ENCODE measurements at places on chromosomes 16 and 17.

- no peak for DNase-seq
Measured at GRCh38 chr16:12340151-12340733, 363.7 kb downstream of the SNX29 start.

DNA sequence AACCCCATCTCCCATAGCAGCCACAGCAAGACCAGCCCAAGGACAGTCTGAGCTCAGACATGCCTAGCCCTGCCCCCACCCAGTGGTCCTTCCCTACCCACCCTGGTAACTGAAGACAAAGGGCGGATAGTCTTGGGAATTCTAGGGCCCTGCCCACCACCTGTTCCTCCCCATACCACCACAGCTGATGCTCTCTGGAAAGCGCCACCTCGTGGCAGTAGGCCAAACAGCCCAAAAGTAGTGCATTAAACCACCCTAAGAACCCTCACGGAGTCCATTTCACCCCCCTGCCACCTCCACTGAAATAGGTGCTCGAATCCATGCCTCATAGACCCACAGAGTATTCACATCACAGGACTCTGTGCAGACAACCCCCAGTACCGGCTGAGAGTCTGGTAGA, 1021.4 kb downstream of the CDH8 start:
- no peak for DNase-seq

- DNase-seq, result peak; percentile 44
Measured at GRCh38 chr17:81412490-81413093, 17.3 kb downstream of the BAHCC1 start.

DNA sequence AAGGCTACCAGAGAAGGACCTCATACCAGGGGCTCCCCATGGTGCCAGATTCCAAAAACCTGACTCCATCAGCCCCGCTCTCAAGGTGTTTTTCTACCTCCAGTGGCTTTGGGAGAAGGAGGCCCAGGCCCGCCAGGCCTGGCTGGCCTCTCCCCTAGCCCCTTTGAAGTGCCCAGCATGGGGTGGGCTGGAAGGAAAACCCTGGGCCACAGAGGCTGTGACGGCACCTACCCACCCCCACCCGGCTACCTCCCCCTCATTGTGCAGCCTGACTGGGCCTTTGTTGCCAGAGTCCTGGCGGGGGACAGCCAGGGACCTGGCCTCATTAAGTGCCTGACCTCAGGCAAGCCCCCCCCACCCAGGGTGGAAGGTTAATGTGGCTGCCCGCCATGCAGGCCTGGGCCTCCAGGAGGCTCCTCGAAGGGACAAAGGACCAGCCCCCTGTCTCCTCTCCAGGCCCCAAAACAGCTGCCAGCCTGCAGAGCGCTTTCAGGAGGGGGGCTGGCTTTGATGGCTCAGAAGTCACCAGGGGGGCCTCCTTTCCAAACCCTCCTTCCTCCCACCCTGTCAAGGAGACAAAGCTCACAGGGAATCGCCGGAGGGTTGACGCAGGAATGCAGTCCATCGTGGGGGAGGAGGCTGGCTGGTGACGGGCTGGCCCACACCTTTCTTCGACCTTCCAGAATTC, 159.4 kb downstream of the ZNF423 start:
- no peak for DNase-seq

DNA sequence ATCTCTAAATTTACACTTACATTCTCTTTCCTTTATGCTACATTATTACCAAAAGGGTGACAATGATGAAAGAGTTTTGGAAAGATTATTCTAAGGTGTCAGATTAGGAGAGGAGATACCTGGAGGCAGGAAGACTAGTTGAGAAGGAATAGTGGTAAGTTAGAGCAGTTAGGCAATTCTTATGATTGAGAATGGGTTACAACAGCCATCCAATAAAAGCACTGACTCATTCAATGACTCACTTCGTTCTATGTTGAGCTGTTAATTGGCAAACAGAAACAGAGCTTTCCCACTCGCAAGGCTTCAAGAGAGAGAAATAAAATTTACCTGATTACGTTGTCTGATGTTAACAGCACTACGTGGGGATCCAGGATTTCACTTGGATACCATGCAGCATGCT, 5.8 kb downstream of the NUP88 start:
- DNase-seq, result no peak

- no peak for DNase-seq
Measured at GRCh38 chr16:855471-855870, 54.9 kb upstream of the GNG13 start.

Data from stimulated activated CD8-positive, alpha-beta memory T cell treated with anti-CD3 and anti-CD28 coated beads, Interleukin-15, amount 100 ng/mL, for 48 hours (primary cell).